Keratinocyte (primary cell): ENCODE measurements at places on chromosomes 7 and 10. TPM values are rescaled to one million over a fixed set of nuclear protein-coding genes. Genes with fewer than 3 reads are reported as not detected.
A peak's percentile ranks its signal among the peaks of the same experiment; 100 is the strongest.

The AGAP4 gene
- 9.1 to 18.2 TPM (median 13.3 TPM) in 3 replicates for polyA plus RNA-seq

GRCh38 chr7:74183653-74184450, 9.7 kb downstream of the EIF4H start:
- peak; percentile 21 for DNase-seq
- peaks cover 30% of the 10 kb centered on the region for H3K4me1 ChIP-seq
- H3K27me3 ChIP-seq, result no peaks in the 10 kb centered on the region
- H3K36me3 ChIP-seq, result peaks cover 14% of the 10 kb centered on the region
- no peak overlapping the region for H3K27ac ChIP-seq
- no peak overlapping the region for H3K4me3 ChIP-seq

GRCh38 chr7:135768467-135768866, 19.9 kb upstream of the FAM180A start:
- H3K4me1 ChIP-seq, result no peaks in the 10 kb centered on the region
- no peak overlapping the region for H3K27ac ChIP-seq
- no peaks in the 10 kb centered on the region for H3K27me3 ChIP-seq
- H3K4me3 ChIP-seq, result no peak overlapping the region
- DNase-seq, result no peak

DNA sequence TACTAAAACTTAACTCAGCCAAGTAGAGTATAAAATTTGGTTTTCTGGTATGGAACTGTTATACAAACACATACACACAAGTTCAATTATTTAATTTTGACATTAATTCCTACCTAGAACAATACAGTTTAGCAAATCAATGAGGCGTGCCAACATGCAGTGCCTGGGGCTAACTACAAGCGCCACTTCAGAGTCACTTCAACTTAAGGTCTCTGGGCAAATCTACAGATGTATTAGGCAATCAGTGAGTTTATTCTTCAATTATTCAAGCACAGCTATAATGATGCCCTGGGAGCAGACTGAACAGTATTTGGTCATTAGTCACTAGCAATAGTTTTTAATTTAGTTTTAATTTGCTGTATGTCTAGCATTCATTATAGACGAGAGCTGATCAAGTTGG, 51.6 kb downstream of the HIBADH start:
- H3K27ac ChIP-seq, result no peak overlapping the region
- no peaks in the 10 kb centered on the region for H3K36me3 ChIP-seq
- H3K4me1 ChIP-seq, result peaks cover 20% of the 10 kb centered on the region
- no peak overlapping the region for H3K4me3 ChIP-seq
- no peak for DNase-seq
- no peaks in the 10 kb centered on the region for H3K27me3 ChIP-seq

DNA sequence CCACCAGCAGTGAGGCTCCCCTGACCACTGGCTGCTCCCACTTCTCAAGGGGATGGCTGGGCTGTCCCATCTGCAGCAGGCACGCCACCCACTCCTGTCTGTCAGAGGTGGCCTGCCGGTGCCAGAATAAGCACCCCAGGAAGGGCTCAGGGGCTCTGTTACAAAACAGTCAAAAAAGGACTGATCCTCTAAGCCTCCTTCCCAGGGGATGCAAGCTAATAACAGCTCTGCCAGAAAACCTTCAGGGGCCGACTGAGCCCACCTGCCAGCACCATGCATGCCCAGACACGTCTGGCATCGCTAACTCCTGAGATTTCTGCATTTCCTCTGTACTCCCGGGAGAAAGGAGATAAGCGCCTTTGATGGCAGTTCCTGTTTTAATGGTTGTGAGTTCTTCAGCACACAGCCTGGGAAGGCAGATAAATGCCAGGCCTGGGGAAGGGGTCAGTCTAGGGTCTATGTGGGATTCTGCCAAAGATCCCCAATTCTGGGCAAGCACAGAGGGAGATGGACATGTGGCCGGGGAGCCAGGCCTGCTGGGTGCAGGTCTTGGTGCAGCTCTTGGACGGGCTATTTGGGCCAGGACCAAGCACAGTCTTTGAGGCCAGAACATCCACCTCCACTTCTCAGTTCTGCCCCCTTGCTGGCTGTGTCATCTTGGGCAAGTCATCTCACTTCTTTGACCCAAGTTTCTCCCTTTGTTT, 128.4 kb downstream of the ARHGAP22 start:
- H3K27ac ChIP-seq, result no peak overlapping the region
- H3K27me3 ChIP-seq, result peaks cover 10% of the 10 kb centered on the region
- peaks cover 10% of the 10 kb centered on the region for H3K4me1 ChIP-seq
- DNase-seq, result no peak
- no peaks in the 10 kb centered on the region for H3K36me3 ChIP-seq
- H3K4me3 ChIP-seq, result no peak overlapping the region

DNA sequence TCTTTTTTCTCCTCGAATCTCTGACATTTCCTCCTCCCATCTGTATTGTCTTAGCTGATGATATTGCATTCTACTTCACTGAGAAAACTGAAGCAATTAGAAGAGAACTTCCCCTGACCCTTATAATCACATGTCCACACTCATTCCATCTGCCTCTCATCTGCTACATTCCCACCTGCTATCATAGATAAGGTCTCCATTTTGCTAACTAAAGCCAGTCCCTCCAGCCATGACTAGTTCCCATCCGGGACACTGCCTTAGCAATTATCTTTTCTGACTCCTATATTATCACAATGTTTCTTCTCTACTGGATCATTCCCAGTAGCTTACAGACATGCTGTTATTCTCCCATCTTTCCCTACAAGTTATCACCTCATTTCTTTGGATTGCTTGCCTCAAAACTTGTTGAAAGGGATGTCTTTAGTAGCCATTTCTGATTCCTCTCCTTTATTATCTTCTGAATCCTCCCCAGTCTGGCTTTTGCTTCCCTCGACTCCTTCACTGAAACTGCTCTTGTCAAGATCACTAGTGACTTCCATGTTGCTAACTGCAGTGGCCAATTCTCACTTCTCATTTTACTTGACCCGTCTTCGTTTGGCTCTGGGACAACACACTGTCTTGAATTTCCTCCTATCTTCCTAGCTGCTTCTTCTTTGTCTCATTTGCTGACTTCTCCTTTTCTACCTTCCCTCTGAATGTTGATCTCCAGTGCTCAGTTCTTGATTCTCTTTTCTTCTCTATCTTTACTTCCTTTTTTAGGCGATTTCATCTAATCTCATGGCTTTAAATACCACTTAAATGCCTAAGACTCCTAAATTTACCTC, 35.9 kb downstream of the FZD1 start:
- no peak for DNase-seq
- no peaks in the 10 kb centered on the region for H3K36me3 ChIP-seq
- no peak overlapping the region for H3K27ac ChIP-seq
- no peaks in the 10 kb centered on the region for H3K4me1 ChIP-seq
- H3K4me3 ChIP-seq, result no peak overlapping the region
- H3K27me3 ChIP-seq, result no peaks in the 10 kb centered on the region

- no peaks in the 10 kb centered on the region for H3K27me3 ChIP-seq
- no peak for DNase-seq
- H3K36me3 ChIP-seq, result no peaks in the 10 kb centered on the region
- H3K27ac ChIP-seq, result no peak overlapping the region
- peaks cover 14% of the 10 kb centered on the region for H3K4me1 ChIP-seq
These were observed 52.6 kb downstream of the MCU start for GRCh38 chr10:72744566-72744965.

GRCh38 chr7:87480386-87480785, 4.9 kb upstream of the ABCB4 start:
- no peak for DNase-seq
- H3K36me3 ChIP-seq, result no peaks in the 10 kb centered on the region
- no peak overlapping the region for H3K27ac ChIP-seq
- H3K4me1 ChIP-seq, result no peaks in the 10 kb centered on the region
- H3K4me3 ChIP-seq, result no peak overlapping the region

DNA sequence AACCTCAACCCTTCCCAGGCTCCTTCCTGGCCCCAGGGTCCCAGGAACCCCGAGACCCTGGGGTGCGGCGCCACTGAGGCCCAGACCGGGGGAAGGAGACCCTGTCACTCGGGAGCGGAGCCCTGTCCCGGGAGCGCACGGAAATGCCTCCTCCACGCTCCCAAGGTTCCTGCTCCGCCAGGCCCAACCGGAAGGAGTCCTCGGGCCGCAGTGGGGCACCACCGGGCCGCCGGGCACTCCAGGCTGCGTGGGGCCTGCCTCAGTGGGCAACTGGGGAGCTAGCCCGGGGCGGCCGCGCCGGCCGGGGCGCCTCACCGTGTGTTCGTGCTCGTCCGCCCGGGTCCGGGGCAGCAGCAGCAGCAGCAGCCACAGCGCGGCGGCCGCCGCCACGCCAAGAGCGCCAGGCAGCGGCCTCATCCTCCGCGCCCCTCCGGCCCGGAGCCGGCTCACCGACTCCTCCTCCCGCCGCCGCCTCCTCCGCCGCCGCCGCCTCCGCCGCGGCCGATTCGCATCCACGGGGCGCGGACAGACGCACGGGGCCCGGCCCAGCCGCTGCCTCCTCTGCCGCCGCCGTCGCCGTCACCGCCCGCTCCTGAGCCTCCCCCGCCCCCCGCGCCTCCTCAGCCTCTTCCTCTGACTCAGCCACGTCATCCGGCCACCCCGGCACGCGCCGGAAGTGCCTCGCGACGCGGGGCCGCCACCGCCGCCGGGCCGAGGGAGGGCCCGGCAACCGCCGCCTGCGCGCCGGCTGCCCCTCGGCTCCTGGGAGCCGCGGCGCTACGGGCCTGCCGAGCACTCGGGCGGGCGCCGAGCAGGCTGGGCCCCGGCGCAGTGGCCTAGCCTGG, at the start of gene TM9SF3:
Gene TM9SF3 (minus strand): TSS at position 594 of the 845 bp plus-strand sequence. CDS start 177 bp downstream, at position 417.
- no peaks in the 10 kb centered on the region for H3K36me3 ChIP-seq
- peak within 1 kb of the TSS; percentile 86 for H3K27ac ChIP-seq
- no peaks in the 10 kb centered on the region for H3K27me3 ChIP-seq
- H3K4me3 ChIP-seq, result peak within 1 kb of the TSS; percentile 99
- no peak for DNase-seq

DNA sequence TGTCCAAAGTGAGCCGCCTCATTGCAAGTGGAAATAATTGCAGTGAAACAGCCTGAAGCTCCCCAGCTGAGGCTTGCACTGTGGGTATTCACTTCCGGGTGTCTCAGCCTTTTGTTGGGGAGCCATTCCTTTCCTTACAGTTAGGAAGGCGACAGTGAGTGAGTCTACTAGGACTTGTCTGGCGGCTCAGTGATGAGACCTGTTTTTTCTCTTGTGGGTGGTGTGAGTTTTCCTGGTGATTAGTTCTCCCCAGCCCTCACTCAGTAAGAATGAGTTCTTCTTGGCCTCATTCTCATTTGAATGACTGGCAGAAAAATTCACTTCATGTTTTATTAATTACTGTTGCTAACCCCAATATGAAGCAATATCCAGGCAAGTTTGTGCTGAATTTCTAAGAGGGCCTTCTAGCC, 2.6 kb downstream of the PGAM1 start:
- peaks cover 35% of the 10 kb centered on the region for H3K36me3 ChIP-seq
- peak overlapping the region; percentile 88 for H3K27ac ChIP-seq
- no peak for DNase-seq
- peaks cover 15% of the 10 kb centered on the region for H3K4me1 ChIP-seq
- peak overlapping the region; percentile 95 for H3K4me3 ChIP-seq

The PDK4 gene
- not detected in 3 replicates for polyA plus RNA-seq

DNA sequence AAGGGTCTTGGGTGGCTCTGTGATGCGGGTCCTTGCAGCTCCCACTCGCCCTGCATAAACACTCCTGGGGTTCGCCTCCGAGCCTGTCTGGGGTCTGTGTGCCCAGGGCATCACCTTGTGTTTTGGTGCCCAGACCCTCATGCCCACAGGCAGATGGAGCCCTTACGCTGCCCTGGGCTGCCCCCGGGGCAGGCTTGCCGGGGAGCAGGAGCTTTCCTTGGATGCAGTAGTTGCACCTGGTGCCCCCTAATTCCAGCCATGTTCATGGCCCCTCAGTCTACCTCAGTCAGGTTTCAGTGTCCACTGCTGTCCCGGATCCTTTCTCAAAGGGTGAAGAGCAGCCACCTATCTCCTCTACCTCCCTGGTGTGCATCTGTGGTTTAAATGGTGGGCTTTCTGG, 396.0 kb downstream of the PTPRN2 start:
- no peak overlapping the region for H3K27ac ChIP-seq
- no peak for DNase-seq
- no peaks in the 10 kb centered on the region for H3K4me1 ChIP-seq
- no peaks in the 10 kb centered on the region for H3K36me3 ChIP-seq
- H3K4me3 ChIP-seq, result no peak overlapping the region

- H3K4me1 ChIP-seq, result peaks cover 45% of the 10 kb centered on the region
- H3K4me3 ChIP-seq, result no peak overlapping the region
- H3K27me3 ChIP-seq, result no peaks in the 10 kb centered on the region
- peak overlapping the region; percentile 95 for H3K27ac ChIP-seq
These were observed 170.5 kb downstream of the SRPK2 start for GRCh38 chr7:105218215-105218614.

The SPDYE9 gene
- polyA plus RNA-seq, result not detected in 3 replicates

The LRRC4 gene
- polyA plus RNA-seq, result 0.01 to 0.09 TPM (median 0.07 TPM) in 3 replicates

DNA sequence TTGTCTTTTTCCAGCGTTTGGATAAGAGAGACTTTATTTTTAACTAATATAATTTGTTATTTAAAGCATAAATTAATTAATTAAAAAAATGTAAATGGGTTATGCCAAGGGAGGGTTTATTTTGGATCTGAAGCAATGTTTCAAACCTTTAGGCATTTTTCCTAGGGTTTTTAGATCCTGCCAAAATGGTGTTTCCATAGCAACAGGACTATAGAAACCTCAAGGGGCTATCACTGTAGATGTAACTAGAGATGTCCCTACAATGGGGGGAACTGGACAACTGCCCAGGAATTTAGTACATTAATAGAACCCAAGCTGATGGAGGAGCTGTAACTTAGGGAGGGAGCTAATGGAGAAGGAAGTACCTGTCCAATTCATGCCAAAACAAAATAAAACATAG, 57.3 kb downstream of the SLC39A12 start:
- H3K4me3 ChIP-seq, result no peak overlapping the region
- no peaks in the 10 kb centered on the region for H3K27me3 ChIP-seq
- H3K4me1 ChIP-seq, result peaks cover 10% of the 10 kb centered on the region
- no peaks in the 10 kb centered on the region for H3K36me3 ChIP-seq
- DNase-seq, result no peak

- no peaks in the 10 kb centered on the region for H3K4me1 ChIP-seq
- DNase-seq, result no peak
- H3K27me3 ChIP-seq, result no peaks in the 10 kb centered on the region
- H3K36me3 ChIP-seq, result no peaks in the 10 kb centered on the region
These were observed 749.4 kb downstream of the XPNPEP1 start for GRCh38 chr10:109173937-109174336.

DNA sequence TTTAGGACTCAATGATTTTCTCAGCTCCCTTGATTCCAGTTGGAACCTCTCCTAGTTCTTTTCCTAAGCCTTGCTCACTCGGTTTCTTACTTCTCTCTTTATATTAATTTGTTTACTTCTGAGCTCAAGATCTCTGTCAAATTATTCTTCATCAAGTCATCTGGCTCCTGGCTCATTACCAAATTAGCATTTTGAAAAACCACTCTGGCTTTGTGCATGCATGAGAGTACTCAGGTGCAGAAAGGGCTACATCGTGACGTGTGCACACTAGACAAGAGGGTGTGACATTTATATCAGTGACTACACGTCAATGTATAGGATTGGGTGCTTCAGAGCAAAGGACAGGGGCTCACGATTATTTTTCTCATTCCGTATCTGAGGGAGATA, 645.7 kb upstream of the DPP6 start:
- no peaks in the 10 kb centered on the region for H3K36me3 ChIP-seq
- no peak overlapping the region for H3K4me3 ChIP-seq
- DNase-seq, result no peak
- H3K27me3 ChIP-seq, result no peaks in the 10 kb centered on the region
